ENCODE measurements at places on chromosomes 6 and 20.

GRCh38 chr6:317448-318144, 25.3 kb downstream of the DUSP22 start:
- DNase-seq = no peak

DNA sequence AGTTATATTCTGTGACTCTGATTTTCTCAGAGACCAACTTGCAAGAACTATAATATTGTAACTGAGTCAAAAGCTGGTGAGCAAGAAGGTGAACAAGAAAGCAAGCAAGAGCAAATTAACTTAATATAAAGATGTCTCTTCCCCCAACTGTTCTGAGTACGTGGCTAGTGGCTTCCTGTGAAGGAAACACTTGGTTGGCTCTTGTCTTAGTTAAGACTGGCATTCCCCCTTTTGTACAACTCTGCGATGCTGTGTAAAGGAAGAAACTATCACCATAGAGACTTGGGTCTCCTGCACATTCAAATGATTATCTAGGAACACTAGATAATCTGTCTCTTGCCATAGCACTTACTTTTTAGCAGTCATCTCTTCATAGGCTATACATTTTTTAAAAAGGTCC, 47.3 kb upstream of the TNFAIP3 start:
- DNase-seq = no peak

GRCh38 chr6:54846857-54847674, 495 bp downstream of the FAM83B start:
- no peak for DNase-seq

DNA sequence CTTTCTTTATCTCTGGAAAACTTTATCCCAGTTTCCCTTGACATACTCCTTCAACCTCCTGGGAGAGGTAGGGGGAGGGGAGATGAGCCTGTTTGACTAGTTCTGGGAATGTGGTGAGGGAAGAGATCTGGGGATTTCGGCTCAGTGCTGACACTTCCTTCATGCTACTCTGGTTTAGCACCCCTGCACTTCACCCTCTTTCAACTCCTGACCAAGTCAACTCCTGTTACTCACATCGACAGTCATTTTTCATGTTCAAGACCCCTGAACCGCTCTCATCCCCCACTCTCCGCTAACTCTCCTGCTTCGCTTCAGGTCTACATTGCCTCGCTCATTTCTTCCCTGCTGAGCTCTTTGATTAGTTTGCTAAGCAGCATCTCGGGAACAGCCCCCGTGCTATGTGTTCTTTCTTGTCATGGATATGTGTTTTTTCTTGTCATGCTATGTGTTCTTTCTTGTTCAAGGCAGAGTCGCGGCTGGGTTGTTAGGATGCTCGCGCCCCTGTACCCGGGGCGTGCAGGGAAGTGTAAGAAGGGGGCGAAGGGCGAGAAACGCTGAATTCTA, 16.6 kb upstream of the TRIM27 start:
- DNase-seq = no peak

- DNase-seq = no peak
These were observed 41.5 kb upstream of the EPB41L1 start for GRCh38 chr20:36113036-36113435.

DNA sequence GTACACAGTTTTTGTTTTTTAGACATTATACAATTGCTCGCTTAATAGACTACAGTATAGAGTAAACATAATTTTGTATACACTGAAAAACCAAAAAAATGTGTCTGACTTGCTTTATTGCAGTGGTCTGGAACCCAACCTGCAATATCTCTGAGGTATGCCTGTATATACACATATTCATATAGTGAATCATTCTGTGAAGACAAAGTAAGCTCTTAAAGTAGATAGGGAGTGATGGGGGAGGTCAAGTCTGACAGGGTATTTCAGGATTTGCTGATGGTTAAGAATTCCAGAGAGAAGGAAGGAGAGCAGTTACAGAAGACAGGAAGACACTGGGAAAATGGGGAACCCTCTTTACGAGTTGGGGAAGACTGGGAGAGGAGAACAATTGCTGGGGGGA, 417.9 kb downstream of the CD109 start:
- no peak for DNase-seq

DNA sequence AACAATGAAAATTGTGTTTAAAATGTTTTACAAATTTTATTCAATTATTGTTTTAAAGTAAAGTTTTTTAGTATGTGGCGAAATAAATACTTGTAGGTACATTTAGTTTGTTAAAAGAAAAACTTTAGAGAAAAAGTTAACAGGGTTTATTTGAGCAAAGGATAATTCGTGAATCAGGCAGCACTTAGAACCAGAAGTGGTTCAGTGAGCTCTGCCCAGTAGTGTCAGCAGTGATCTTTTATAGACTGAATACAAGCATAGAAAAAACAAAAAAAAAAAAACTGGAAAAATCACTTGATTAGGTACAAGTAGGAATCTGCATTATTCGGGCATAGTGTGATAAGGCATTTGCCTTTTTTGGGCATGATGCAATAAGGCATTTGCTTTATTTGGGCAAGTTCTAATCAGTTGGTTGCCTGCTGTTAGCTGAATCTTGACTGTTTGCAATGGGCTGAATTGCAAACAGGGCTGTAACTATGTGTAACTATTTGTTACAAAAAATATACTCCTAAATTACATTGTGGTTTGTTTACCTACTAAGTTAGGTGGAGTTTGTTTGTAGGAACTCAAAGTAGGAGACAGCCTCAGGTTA, 122.9 kb upstream of the MMS22L start:
- no peak for DNase-seq

- DNase-seq = no peak
These were observed 55.8 kb upstream of the SCML4 start for GRCh38 chr6:107879941-107880340.

DNA sequence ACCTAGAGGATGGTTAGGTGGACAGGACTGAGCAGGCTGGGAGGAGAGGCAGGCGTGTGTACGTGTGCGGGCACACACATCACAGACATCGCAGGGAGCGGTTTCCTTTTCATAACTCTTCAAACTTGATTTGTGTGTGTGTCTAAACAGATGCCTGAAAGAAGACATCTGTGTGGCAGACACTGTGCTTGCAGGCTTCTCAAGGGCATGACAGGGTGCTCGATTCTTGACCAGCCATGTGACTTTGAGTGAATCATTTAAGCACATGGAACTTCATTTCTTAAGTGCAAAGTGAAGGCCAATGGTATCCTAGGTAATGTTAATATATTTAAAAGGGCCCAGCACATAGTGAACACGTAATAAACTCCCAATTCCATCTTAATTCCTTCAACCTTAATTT, 186.5 kb downstream of the SCP2D1 start:
- DNase-seq = no peak

- no peak for DNase-seq
These were observed at the start of gene TRIM40 for GRCh38 chr6:30135757-30136156. Gene TRIM40 (plus strand): TSS chr6:30136140. CDS start chr6:30137037, 897 bp downstream.

- no peak for DNase-seq
These were observed 837 bp upstream of the MAD2L1BP start for GRCh38 chr6:43634702-43635303.

GRCh38 chr20:10076126-10077080, 41.6 kb downstream of the ANKEF1 start:
- no peak for DNase-seq

DNA sequence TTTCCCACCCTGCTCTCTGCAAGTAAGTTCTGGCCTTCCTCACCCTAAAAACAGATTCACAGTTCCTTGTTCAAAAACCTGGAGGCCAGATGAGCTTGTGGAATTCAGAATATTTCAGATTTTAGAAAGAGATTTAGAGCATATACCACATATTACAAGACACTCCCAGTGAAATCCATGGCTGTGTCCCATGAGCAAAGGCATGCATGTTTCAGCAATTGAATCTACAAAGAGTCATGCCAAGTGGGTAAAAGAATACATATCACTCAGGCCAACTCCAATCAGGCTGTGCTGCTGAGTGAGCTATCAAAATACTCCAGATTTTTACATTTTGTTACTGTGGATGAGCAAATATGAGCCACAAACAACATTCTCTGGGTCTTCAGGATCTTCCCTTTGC, 10.2 kb upstream of the NEDD9 start:
- DNase-seq = no peak

GRCh38 chr20:59375541-59375940, 75.1 kb downstream of the EDN3 start:
- DNase-seq = no peak

GRCh38 chr20:44785768-44786167, 24.6 kb downstream of the RIMS4 start:
- no peak for DNase-seq

DNA sequence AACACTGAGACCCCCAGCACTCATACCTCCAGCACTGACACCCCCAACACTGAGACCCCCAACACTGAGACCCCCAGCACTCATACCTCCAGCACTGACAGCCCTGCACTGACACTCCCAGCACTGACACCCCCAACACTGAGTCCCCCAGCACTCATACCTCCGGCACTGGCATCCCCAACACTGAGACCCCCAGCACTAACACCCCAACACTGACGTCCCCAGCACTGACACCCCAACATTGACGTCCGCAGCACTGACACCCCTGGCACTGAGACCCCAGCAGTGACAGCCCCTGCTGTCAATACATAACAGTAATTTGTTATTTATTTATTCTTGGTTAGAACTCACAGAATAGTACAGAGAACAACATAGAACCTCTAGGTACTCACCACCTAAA, 58.0 kb downstream of the ERMARD start:
- DNase-seq = no peak

- no peak for DNase-seq
These were observed 94.7 kb downstream of the TMEM242 start for GRCh38 chr6:157228426-157229131.

GRCh38 chr6:26629359-26629758, 30.2 kb downstream of the ZNF322 start:
- no peak for DNase-seq

DNA sequence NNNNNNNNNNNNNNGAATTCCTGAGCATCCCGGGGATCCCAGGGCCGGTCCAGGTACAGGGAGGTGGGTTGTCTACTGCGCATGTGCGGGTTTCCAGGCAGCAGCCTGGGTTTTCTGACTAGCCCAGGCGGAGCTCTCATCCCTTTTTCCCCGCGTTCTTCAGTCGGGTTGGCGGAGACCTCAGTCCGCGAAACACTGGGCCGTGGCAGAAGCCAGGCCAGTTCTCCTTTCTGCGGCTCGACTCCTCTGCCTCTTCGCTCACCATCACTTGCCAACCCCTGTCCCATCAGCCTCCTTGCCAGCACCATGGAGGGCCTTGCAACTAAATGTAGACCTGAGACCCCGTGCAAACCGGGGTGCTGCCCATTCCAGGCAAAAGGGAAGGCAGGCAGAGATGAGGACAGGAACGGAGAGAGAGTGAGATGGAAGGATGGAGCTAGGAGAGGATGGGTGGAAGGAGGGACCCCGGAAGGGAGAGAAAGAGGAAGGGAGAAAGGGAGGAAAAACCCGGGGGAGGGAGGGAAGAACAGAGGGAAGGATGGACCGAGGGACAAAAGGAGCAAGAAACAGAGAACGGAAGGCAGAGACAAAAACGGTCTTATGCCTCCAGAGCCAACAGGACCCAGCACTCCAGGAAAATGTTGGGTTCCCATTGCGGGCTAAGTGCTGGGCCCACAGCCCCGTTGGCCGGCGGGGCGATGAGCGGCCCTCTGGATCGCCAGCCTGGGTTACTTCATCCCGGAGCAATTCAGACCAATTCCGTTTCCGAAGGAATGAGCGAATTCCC, 445.4 kb upstream of the DEFB115 start:
- no peak for DNase-seq

DNA sequence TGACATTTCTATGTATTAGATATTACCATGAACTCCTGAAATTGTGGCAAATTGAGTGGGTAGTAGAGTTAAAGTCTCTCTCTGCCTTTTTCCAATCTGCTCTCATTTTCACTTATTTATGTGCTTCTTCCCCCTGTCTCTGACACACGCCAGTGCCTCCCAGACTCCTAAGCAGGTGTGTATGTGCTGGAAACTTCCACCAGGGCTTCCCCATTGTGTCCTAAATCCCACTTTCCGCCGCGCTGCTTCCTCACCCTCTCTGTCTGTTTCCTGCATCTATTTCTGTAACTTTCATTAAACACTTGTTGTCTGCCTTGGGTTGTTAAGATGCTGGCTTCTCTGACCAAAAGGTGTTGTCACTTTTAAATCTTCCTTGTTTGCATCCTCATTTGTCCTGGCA, 97.6 kb upstream of the HDGFL1 start:
- no peak for DNase-seq

DNA sequence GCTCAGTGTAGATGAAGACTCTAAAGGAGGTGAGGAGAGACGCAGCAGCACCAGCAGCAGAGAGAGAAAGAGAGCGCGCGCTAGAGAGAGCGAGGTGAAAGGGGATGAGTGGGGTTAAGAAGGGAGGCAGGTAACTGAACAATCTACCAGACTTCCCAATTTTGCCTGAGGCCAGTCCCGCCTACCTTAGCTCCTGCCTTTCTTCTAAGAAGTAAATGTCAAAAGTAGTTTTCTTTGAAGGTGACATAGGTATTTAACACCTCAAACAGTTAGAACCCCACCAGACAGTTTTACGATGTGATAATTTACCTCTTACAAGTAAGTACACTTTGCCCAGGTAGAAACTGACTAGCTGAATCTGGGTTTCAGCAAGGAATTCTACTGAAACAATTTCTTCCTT, 132.0 kb upstream of the EEF1E1 start:
- DNase-seq = no peak

- DNase-seq = no peak
These were observed 147.5 kb upstream of the TCF21 start for GRCh38 chr6:133741375-133741861.

DNA sequence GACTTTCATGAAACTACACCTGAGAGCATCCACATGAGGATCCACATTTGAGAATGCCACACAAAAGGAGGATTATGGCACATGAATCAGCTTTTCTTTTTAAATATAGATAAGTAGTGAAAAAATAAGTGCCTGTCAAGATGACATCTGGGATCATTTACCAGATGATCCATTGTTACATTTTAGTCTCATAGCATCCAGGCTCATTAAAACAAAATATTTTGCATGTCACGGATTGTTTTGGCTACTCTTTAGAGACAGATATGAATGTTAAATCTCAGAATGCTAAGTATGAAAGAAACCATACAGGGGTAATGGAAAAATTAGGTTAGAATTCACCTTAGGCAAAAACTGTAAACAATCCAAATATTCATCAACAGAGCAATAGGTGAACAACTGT, 66.7 kb downstream of the MYO6 start:
- DNase-seq = no peak

DNA sequence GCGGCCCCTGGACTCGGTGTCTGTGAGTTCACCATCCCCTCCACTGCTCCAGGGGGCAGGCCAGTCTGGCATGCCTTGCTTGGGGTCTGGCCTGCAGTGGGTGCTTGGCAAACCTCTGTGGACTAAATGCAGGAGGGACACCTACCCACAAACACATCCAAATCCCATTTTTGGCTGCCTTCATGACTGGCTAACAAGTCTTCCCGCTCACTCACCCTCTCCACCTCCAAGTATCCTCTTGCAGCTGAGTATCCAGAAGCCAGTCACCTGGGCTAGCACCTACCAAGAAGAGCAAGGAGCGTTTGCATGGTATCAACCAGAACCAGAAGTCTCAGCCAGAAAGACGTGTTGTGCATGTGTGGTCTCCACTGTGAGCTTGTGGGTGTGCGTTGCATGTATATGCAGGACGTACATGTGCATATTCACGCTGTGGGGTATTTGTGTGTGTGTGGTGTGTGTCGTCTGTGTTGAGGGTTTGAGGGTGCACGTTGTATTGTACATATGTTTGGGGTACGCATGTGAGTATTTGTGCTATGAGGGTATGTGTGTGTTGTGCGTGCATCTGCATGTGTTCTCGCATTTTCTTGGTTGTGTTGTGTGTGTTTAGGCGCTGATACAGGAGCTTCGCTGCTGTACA, 5.6 kb upstream of the PMEPA1 start:
- no peak for DNase-seq

Data from GM19239 (cell line).